Mucosa of descending colon (tissue), 3 donors: ENCODE measurements at places on chromosomes 11 and 22. TPM values are rescaled to one million over a fixed set of nuclear protein-coding genes. Genes with fewer than 3 reads are reported as not detected.

GRCh38 chr11:1654388-1655167 lies 25.0 kb downstream of the KRTAP5-5 start:
- DNase-seq: no peak

GRCh38 chr11:1554981-1555712 lies 16.9 kb downstream of the DUSP8 start:
- DNase-seq: peak; percentile 48

- DNase-seq: no peak
Measured at GRCh38 chr22:29457730-29458129, 19.3 kb downstream of the RFPL1 start.

- no peak for DNase-seq
Measured at GRCh38 chr22:48666620-48667019, 1161.1 kb downstream of the BRD1 start.

OR2AG2 gene
- total RNA-seq: 0.28 TPM

APOL3 gene
- 29.3 TPM for total RNA-seq

UCP2 gene
- total RNA-seq: 61.3 TPM

LRRC55 gene
- 1.4 TPM for total RNA-seq
